Hepatocyte (in vitro differentiated cells): ENCODE measurements at places on chromosomes 5 and 9.

- no peak for DNase-seq
These were observed 363.2 kb downstream of the GLIS3 start for GRCh38 chr9:3936520-3937235.

DNA sequence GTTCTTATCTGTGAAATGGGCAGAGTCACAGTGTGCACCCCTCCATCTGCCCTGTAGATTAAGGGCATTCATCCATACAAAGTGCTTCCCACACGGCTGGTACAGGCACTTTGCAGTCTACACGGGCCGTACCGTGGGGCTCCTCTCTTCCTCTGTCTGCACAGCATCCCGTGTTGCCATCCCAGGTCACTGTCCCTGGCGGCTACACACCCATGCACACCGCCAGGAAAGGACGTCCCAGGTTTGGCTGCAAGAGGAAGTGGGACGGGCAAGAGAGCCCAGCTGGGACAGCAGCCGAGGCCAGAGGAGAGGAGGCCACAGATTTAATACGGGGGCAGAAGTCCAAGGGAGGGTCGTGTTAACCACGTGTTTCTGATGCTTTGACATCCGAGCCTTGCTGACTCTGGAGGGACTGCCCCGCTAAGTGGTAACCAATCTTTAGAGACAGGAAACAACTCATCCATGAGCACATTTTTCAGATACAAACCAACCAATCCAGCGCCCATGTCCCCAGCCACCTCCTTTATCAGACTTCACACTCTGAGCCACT is 120.0 kb downstream of the ZNF354C start:
- no peak for DNase-seq

- no peak for DNase-seq
These were observed 479.0 kb downstream of the ZSWIM6 start for GRCh38 chr5:61811052-61811451.

GRCh38 chr5:138273834-138274188 is 610 bp downstream of the GFRA3 start:
- no peak for DNase-seq

- DNase-seq = no peak
These were observed 2.5 kb upstream of the HNRNPAB start for GRCh38 chr5:178201927-178202235.

- DNase-seq = no peak
These were observed 21.1 kb upstream of the NOTCH1 start for GRCh38 chr9:136566901-136567300.

DNA sequence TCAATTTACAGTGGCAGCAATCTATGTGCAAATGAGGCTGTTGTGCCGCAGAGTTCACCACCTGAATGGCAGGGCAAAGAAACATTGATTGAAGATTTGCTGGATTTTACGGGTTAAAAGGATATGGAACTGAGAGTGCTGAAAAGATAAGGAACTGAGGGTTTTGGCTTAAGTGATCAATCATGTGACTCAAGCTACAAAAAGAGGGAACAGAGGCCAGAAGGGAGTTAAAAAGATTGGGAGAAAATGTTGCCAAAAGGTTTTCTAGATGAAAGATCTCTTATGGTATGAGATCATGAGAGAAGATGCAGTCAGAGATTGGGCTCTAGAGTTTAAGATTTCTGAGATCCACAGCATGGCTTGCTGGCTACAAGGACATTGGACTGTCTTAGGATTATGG is 7.9 kb upstream of the RIMOC1 start:
- DNase-seq = no peak

GRCh38 chr5:5009240-5009639 is 130.9 kb upstream of the ADAMTS16 start:
- no peak for DNase-seq

GRCh38 chr9:135704483-135704882 is 2.5 kb downstream of the KCNT1 start:
- no peak for DNase-seq

DNA sequence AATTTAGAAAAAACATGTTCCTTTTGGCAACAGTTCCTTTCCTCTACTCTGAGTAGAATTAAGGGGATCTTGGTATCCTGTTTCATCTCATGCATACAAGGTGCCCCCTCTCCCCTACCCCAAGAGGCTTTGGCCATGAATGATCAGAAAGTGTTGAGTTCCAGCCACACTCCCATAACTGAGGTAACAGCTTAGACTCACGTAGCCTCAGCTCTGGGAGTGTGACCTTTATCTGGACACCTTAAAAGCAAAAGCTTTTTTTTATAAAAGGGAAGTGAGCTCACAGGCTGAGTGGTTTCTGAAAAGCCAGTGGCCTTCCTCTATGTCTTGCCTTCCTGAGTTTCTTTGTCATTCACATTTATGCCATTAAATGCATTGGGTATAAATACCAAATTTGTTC is 900 bp upstream of the HAVCR2 start:
- no peak for DNase-seq

DNA sequence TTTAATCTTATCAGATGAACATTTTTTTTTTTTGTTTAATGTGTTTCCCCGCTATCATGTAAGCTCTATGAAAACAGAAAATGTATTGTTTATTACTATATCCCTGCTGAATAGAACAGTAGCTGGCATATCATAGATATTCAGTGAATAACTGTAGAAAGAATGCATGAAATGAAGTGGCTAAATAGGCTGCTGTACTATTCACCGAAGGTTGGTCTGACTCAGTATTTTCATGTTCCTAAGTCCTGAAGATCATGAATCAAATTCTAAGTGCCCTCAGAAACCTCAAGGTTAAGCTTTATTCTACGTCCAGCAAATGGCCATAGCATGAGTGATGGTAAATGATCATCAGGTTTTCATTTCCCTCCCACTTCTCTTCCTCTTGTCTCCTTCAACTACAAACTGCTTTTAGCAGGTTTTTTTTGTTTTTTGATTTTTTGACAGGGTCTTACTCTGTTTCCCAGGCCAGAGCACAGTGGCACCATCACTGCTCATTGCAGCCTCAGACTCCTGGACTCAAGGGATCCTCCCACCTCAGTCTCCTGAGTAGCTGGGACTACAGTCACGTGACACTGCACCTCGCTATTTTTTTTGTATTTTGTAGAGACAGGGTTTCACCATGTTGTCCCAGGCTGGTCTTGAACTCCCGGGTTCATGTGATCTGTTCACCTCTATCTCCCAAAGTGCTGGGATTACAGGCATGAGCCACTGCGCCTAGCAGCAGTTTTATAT is 19.1 kb upstream of the ZFAND5 start:
- DNase-seq = no peak

GRCh38 chr5:159877016-159877415 is 39.3 kb upstream of the ADRA1B start:
- no peak for DNase-seq
